ENCODE measurements at places on chromosomes 12 and 14. TPM values are rescaled to one million over a fixed set of nuclear protein-coding genes. Genes with fewer than 3 reads are reported as not detected.
A peak's percentile ranks its signal among the peaks of the same experiment; 100 is the strongest.

The ALG10B gene
- total RNA-seq, result 3.6 TPM

DNA sequence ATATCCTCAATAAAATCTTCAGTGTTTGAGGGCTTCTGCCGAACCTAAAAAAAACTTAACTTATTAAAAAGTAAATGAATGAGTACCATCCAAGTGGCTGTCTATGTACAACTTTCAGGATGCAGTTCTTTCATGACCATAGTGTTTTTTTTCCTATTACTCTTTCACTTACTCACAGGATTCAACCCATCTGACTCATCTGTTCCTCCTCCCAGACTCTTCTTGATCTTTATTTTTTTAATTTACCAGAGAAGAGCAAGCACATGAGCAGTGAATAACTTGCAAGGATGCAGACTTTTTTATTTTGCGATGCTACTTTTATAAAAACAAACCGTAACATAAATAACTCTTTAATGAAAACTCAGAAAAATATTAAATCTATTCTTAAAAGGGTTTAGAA lies 24.5 kb downstream of the RECQL start:
- DNase-seq, result no peak

- no peak for DNase-seq
These were observed 6.1 kb upstream of the PSMA3 start for GRCh38 chr14:58238252-58239243.

DNA sequence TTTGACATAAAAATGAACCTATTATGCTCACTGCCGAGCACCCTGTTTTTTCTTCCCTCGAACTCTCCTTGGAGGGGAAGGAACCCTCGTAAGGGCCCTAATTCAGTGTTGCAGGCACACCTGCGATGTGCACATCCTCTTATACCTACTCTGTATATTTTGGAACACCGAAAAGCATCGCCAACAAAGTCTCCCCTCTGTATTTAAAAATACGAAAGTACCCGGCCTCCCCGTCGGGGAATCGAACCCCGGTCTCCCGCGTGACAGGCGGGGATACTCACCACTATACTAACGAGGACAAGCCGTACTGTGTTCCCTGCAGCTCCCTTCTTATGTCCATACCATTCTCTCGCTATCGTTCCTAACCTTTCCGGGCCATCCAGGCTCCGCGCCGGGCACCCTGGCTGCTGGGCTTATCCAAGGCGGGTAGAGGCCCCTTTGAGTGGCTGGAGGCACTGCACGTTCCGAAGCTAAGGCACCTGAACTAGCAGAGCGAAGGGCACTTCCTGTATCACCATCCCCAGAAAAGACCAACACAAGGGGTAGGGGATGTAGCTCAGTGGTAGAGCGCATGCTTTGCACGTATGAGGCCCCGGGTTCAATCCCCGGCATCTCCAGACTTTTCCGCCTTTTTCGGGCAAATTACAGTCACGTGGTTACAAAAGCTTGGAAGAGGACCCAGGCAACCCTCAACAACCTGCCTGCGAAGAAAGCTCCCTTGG lies 25.1 kb upstream of the UBC start:
- DNase-seq, result peak; percentile 95

- peak; percentile 79 for DNase-seq
These were observed 197.0 kb upstream of the AMIGO2 start for GRCh38 chr12:47276621-47277309.

DNA sequence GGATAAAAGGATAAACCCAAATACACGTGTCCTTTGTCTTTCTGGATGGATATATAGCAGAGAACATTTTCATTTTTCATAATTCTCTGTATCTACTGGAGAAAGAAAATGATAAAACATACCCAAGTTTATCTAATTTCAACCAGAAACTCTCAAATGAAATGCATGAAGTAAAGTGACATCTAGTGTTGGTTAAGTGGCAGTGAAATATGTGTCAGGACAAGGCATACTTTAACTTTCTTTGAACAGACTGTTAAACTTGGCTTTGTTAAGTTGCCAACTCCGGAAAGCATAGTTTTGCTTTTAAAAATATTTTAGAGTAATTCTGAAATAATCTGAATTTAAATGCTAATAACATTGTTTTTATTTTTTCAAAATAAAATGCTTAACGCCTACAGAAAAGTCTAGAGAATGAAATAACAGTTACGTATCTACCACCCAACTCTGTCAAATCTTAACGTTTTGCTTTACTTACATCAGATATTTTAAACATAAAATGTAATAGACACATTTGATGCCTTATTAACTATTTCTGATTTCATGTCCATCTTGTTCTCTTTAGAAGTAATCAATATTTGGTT lies 25.2 kb upstream of the NTN4 start:
- no peak for DNase-seq

DNA sequence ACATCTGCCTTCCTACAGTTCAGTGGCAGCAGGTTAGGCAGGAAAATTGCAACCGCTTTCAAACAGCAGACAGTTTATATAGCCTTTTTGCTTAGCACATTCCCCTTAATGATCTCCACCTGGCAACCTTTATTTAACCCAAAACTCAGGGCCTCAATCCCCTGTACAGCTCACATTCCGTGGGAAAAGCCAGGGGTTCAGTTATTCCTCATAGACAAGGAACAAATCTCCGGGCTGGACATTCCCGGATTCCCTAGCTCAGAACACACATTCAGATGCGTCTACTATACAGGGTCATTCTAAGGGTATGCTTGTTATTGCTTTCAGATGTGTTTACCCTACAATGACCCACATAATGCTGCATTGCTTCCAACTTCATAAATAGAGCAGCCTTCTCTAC lies 73.8 kb upstream of the DCN start:
- DNase-seq, result no peak

The TEX22 gene
- total RNA-seq, result not detected

DNA sequence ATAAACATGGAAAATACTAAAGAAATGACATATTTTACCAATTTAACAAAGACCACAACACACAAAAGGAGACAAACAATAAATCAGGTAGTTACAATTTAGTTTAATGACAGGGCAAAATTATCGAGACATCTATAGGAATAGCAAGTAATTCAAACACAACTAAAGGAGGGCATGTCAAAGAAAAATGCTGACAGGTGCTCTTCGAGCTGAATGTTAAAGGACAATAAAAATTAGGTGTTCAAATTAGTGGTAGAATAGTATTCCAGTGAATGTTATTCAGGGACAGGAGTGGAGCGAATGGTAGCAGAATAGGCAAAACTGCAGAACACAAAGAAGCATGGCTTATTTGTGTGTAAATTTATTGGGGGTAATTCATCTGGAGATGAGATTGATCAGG lies 1004.3 kb upstream of the FBXO33 start:
- DNase-seq, result no peak

GRCh38 chr14:104296388-104297312 lies 158.3 kb downstream of the KIF26A start:
- peak; percentile 47 for DNase-seq

The MMP19 gene
- total RNA-seq, result 7.1 TPM

DNA sequence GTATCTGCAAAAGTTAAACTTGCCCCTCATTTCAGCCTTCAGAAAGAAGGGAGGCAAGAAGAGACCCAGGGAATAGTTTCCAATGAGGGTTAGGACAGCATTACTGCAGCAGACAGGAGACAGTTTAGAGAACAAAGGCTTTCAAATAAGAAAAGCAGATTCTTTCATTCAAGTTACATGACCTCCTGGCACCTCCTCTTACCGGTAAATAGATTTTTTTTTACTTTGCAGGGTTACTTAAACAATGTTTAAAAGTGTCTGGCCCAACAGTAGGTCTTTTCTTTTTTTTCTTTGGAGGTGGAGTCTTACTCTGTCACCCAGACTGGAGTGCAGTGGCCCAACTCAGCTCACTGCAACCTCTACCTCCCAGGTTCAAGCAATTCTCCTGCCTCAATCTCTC lies 47.1 kb downstream of the SINHCAF start:
- DNase-seq, result no peak

The OAS3 gene
- total RNA-seq, result 6.0 TPM

GRCh38 chr12:114441545-114441944 lies 35.6 kb upstream of the TBX5 start:
- no peak for DNase-seq

The KLRC2 gene
- not detected for total RNA-seq

DNA sequence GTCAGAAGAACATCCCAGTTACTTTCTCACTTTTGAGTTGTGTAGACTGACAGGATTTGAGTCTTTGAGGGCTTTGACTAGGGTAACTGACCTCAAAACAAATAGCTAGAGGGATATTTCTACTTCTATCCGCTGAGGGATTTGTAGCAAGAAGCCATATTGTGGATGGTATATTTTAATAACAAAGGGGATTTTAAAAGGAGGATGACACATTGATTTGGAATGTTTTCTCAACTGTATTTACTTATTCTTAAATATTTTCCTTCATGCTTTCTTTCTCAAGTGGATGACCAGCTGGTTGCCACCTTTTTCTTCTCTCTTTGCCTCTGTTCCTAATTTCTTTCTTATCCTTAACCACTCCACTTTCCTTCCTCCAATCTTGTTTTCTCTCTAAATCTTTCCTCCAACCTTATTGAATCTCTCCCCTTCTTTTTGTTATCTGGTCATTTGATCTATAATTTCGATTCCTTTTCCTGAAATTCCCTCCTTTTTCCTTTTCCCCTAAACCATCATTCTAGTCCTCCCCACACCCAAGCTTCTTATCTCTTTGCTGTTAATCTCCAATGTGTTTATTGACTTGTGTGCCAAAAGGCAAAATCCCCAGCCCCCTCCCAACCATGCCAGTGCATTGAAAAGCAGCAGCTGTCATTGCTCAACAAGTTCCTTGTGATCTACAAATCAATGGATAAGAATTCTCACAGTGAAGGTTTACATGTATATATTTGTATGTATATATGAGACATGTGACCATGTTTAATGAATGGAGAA lies 411.6 kb downstream of the RAD51B start:
- no peak for DNase-seq

GRCh38 chr14:69573831-69574262 lies 824 bp downstream of the CCDC177 start:
- DNase-seq, result no peak

DNA sequence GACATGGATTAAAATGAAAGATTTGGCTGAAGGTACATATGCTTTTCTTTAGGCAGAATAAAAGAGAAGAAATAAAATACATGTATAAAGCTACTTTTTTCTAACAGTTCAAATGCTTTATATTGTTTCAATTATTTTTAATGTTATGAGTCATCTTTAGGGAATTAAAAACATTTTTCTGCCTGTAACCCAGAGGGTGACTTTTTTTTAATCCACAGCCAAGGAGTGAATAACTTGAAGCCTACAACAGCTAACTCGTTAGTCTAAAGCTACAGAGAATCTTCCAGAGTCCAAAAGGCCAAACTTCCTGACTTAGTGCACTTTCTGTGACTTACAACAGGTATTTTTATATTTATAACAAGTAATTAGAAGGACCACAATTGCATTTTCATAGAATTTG lies 151.6 kb downstream of the SEC23A start:
- DNase-seq, result no peak

The CABP1 gene
- 1.8 TPM for total RNA-seq
